ENCODE measurements at places on chromosomes 3 and 15.
A peak's percentile ranks its signal among the peaks of the same experiment; 100 is the strongest.

GRCh38 chr3:64244011-64244942 lies 19.0 kb upstream of the PRICKLE2 start:
- DNase-seq = peak; percentile 23

- DNase-seq = no peak
These were observed 13.2 kb downstream of the GRK7 start for GRCh38 chr3:141776376-141776775.

GRCh38 chr3:123818324-123818920 lies 65.7 kb downstream of the MYLK start:
- no peak for DNase-seq

GRCh38 chr15:85116925-85117646 lies 135.4 kb downstream of the PDE8A start:
- no peak for DNase-seq

DNA sequence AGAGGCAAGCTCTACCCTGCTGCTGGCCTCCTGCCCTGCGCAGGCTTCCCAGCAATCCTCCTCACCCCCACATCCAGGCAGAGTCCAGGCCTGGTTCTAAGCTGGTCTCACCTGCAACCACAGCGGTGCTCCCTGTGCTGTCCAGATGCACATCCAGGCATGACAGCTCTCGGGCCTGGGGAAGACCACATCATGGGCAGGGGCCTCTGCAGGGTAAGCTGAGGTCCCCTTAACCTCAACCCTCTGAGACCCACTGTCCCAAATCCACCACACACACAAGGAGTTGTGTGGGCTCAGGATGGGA lies 10.8 kb downstream of the PLA2G4D start:
- DNase-seq = no peak

GRCh38 chr15:64653757-64654156 lies 121.6 kb downstream of the RBPMS2 start:
- DNase-seq = peak; percentile 28

DNA sequence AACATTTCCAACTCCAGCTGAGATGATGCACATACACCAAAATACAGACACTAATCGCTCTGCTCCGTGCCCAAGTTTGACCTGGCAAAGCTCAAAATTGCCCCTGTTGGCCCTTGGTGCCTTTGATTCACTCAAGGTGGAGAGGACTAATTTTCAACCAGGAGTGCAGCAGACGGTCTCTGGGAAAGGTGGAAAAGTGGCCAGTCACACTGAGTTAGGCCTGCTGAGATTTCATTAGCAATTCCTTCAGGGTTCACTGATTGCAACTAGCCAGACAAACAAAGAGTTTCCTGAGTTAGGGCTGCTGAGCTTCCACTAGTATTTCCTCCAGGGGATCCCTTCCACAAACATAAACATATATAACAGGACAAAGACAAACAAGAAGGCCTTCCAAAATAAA lies 28.7 kb upstream of the LHFPL4 start:
- no peak for DNase-seq

- no peak for DNase-seq
These were observed 15.3 kb upstream of the CEP97 start for GRCh38 chr3:101709126-101709525.

DNA sequence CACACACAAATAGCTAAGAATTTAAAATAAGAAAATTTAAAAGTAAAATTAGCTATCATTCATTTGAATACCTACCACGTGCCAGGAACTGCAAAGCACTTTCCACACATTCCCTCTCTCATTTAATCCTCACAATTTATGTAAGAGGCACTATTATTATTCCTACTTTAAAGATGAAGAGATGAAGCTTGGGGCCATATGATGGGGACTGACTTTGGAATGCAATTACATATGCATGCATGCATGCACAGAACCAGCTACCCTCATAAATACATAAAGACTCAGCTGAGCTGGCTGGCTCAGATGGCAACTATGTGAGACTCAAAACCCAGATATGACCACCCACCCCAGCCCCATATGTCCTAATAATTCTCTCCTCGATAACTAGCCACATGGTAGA lies 31.7 kb upstream of the THUMPD3 start:
- no peak for DNase-seq

DNA sequence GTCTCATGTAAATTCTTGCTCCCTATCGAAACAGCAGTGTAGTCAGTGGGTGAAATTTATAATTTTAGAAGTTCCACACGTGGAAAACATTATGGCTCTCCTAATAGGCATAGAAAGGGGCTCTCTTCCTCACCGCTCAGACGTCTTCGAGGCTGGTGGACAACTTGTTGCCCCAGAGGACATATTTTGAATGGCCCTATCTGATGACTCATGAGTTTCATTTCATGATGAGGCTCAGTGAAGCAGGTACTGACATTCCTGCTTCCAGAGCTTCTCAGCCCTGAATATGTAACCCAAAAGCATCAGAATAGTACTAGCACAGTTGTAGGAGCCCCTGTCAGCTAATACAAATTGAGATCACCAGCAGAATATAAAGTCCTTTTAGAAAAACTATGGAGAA lies 117.9 kb downstream of the HERC1 start:
- DNase-seq = peak; percentile 14

GRCh38 chr3:148466980-148467740 lies 230.5 kb upstream of the AGTR1 start:
- DNase-seq = no peak

DNA sequence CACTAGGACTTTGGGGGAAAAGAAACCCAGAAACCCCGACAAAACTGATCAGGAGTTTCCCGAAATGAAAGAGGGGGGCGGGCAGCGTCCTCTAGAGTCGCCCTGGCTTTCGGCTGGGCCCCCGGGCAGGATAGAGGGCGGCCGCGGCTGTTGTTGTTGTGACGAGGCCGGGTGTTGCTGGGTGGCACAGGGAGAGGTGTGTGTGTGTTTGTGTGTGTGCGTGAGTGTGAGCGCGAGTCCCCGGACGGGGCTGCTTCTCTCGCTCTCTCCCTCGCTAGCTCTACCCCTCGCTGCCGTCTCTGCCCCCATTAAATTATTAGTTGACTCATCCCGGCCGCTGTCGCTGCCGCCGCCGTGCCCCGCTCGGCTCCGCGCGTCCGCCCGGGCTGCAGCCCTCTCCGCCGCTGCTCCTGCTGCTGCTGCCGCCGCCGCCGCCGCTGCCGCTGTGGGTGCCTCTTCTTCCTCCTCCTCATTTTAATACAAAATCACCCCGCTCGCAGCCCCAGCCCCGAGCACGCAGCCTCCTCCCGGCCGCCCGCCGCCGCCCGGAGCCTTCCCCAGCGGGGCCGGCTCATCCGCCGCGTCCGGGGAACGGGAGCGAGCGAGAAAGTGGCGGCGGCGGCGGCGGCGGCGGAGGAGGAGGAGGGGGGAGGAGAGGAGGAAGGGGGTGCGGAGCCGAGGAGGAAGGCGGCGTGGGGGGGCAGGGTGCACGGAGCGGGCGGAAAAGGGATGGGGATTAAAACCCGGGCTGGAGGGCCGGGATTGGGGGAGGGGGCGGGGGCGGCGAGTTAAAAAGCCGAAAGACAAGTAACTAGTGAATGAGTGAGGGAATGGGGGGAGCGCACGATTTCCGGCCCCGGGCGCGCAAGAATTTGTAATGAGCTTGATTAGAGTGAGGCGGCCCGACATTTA lies at the start of gene SATB1:
Gene SATB1, minus strand, starts transcription at position 611 of the 912 bp plus-strand sequence. CDS start 4,372 bp downstream, outside the sequence.
- DNase-seq = peak; percentile 27

- DNase-seq = no peak
These were observed 120.4 kb upstream of the IQSEC1 start for GRCh38 chr3:13193320-13194284.

DNA sequence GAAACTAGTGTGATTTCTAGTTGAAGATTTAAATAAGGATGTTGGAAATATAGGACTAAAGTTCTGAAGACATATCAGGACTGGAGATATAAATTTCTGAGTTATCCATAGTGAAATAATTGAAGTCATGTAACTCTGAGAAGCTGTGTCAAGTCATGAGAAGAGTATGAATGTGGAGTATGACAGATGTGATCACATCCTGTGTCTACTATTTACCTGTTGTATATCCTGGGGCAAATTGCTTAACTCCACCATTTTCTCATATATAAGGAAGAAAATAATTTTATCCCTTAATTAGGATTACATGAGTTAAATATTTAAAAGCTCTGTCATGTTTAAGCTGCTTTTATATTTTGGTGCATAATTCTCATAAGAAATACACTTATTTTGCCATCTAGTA lies 350.3 kb downstream of the ZBTB20 start:
- no peak for DNase-seq

DNA sequence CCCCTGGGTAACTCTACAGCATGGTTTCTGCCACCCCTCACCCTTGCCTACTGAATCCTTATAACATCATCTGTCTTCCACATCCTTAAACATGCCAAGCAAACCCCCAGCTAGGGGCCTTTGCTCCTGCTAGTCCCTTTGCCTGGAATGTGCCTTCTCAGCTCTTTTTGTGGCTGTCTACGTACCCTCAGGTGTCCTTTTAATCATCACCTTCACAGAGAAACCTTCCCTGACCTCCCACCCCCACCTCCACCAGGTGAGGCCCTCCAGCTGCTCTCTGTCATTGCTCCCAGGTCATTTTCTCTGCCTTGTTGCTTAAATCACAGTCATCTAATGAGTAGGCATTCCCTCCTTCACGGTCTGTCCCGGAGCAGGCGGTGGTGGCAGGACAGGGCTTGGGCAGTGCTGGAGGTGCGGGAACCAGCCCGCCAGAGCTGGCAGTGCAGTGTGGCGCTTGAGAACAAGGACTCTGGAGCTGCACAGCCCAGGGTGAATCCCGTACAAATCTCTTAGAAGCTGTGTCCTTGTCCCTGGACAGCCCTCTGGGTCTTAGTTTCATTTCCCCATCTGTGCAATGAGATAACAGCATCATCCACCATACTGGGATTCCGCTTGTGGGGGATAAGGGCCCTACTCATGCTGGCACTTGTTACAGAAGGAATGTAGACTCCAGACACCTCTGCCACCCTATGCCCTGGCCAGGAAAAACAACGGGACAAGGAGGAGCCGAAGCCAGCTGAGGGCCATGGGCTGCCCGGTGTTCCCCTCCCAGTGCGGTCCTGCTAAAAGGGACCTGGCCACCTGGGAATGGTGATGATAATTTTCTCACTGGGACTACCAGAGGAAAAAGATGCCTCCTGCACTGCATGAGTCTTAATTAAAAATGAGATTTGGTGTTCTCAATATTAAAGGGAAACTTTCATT lies 52.1 kb upstream of the IQSEC1 start:
- no peak for DNase-seq

DNA sequence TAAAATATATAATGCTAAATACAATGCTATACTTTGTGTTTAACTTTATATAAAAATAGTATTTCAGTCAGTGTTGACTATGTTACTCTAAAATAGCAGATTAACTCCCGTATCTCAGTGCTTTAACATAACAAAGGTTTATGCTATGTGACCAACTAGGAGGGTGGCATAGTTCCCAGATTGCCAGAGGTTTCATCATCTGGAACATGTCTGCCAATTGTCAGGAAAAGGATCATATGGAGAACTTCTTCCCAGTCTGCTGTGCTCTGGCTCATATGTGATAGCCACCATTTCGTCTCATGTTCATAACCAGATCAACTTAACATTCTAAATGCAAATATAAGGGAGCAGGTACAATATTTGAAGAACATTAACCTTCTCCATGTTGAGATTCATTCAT lies 720.2 kb downstream of the MCTP2 start:
- DNase-seq = no peak

DNA sequence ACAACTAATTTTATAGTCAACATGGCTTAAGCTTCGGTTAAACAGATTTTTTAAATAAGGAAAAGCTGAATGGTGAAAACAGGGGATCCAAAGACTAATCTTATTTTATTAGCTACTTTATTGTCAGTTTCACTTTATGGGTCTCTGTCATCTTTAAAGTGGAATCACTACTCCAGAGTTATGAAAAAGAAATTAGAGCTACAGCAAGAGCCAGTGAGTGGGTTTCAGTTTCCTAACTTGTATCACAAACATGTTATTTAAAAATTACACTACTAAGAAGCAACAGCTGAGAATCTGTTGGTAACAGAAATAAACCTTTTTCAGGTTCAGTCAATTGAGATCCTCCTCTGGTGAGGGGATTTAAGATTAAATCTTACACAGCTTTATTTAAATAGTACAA lies 10.0 kb downstream of the PHC3 start:
- no peak for DNase-seq
